Lower leg skin (tissue), 4 donors: ENCODE measurements at places on chromosomes 12 and 14. TPM values are rescaled to one million over a fixed set of nuclear protein-coding genes. Genes with fewer than 3 reads are reported as not detected.

COX8C gene
- total RNA-seq = not detected

DNA sequence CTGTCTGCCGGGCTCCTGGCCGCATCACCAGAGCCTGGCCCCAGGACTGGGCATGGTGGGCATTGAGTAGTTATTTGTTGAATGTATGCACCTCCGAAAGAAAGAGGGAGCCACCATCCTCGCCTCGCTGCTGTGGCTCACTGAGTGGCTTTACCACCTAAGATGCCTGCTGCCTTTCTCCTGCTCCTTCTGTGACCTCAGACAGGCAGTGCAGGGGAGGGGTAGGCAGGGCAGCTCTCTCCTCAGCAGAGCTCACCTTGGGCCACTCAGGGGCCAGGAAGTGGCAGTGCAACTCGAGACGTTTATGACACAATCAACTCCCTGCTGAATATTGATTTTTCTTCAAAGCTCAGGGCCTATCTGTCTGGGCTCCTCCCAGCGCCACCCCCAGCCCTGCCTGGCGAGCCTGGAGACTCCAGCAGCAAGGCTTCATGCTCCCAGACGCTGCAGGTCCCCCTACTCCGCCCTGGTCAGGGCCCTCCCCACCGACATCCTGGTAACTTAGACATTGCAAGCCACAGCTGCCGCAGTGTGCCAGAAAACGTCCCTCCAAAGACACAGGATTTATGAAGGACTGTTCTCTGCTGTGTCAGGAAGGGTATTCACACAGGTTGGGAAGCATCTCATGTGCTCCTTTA lies 84.3 kb upstream of the DIO3 start:
- no peak for DNase-seq

DNA sequence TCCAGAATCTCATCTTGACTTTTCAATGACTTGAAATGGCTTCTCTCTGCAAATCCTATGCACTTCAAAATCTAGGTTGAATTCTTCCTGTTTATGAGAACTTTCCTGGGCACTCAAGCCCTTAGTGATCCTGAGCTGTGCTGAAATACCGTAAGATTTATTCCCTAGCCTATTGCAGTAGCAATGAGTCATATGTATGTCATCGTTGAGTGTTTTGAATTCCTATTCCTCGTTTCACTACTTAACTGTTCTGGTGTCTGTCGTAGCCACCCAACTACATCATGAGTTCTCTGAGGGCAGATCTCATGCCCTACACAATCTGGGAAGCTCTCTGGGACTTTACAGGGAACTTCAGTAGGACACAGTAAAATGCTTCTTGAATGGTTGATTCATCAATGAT lies 190.8 kb upstream of the TMEM132C start:
- peak; percentile 6 for DNase-seq

- no peak for DNase-seq
Measured at GRCh38 chr14:78131616-78132015, 38.6 kb upstream of the NRXN3 start.

GRCh38 chr12:92047393-92047826 lies 98.2 kb downstream of the BTG1 start:
- no peak for DNase-seq

ERO1A gene
- 35.8 TPM for total RNA-seq

DNA sequence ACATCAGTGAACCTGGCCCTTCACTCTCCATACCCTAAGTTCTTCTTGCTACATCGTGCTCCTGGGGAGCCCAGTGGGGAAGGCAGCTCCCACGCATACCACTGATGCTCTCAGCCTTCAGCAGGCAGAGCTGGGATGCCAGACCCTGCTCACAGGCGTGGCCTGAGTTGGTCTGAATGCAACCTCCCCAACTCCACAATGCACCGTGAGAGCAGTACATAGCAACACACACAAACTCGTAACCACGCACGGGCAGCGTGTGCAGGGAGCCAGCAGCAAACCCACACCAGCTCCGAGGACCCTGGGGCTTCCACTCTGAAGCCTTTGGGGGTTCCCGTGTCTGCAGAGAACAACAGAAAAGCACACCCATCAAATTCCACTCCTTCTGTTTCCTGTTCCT lies 37.3 kb downstream of the ANO2 start:
- DNase-seq = peak; percentile 56

- DNase-seq = no peak
Measured at GRCh38 chr12:105349138-105349537, 18.6 kb downstream of the C12orf75 start.

- no peak for DNase-seq
Measured at GRCh38 chr12:71194657-71195056, 36.9 kb upstream of the TSPAN8 start.

DNA sequence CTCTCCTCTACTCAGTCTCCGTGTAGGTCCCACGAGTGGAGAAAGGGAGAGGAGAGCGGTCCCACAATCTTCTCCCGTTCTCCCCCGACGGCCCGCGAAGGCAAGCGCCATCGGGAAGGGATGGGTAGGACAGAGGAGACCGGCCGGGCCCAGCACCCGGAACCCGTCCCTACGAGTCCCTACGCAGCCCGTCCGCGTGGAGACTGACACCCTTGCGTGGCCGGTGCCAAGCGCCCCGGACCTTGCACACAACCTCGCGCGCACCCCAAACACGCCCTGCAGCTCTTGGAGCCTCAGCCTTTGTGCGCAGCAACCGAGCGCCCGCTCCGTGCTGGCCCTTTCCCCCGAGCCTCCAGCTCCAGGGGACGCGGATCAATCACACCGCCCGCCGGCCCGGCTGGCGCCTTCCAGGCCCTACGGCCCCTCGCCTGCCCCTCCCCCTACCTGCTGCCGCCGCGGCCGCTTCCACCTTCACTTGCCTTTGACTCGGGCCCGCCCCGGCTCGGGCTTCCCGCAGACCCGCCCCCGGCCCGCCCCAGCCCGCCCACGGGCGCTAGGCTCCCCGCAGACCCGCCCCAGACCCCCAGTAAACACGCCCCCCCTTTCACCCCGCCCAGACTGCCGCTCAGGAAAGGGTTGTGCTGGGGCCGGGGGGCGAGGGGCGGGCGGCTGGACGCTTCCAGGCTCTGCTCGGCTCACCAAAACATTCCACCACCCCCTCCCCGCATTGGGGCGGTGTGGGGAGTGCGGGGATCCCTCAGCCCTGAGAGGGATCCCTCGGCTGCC lies at the start of gene NDRG2:
TSS of gene NDRG2 (minus strand) at position 477 of the 786 bp plus-strand sequence. CDS start 1,746 bp downstream, outside the sequence.
- peak; percentile 79 for DNase-seq

OSBPL8 gene
- 167 TPM for total RNA-seq

DNA sequence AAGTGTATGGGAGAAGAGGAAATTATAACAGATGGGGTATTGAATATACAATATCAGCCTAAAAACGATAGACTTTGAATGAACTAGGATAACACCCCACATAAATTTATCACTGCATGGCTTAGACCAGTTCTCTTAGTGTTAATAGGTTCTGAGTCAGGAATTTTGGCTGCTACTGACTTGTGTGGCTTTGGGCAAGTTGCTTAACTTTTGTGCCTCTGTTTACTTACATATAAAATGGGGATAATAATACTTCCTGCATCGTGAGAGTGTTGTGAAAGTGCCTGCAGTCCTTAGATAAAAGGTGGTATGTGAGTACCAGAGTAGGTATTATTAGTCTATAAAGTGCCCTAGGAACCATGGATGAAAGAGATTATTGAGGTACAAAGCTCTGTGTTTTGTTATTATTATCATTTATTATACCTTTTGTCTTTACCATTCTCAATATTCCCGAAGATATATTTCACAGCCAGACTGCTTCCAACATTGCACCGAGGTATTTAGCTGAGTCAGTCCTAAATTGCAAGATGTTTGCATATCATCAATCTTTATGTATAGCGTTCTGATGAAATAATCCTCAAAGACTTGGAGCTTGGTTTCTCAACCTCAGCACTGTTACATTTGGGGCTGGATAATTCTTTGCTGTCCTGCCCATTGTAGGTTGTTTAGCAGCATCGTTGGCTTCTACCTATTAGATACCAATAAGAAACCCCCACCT lies 2.3 kb upstream of the PAWR start:
- no peak for DNase-seq

GPR137C gene
- total RNA-seq = 0.23 TPM

TAS2R9 gene
- not detected for total RNA-seq

PZP gene
- not detected for total RNA-seq

ACSM4 gene
- not detected for total RNA-seq

DNA sequence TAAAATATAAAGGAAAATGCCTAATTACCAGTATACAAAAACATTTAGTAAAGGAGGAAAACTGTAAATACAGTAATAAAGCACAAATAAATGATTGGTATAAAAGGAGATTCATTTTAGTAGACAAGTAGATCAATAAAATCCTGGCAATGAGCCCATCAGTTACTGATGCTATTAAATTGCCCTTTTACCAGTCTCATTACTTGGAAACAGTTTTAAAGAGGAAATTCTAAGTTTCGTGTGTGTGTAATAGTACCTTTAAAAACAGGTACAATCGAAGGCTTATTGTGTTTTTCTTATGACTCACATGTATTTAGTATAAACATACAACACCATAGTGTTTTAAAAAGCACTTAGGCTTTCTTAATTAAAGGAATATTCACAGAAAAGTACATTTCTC lies 46.4 kb upstream of the SYT10 start:
- no peak for DNase-seq

DNA sequence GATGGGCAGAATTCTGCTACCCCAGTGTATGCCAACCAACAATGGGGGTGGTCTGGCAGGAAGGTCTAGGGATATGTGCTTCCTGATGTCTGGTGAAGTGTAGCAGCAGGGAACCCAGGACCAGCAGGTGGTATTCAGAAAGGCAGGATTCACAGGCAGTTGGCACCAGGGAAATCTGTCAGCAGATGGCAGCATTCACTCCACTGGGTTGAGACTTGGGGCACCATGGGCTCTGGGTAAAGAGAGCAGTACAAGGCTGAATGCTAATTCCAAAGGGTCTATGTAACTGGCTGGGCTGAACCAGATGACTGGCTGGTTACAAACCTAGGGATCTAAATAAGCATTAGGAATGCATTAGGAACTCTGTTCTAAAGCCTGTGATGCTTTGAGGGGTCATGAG lies 466.9 kb upstream of the STXBP6 start:
- no peak for DNase-seq

GRCh38 chr14:105525861-105526775 lies at the start of gene TMEM121:
Gene TMEM121, plus strand, starts transcription at chr14:105526583. Its CDS starts 2,252 bp downstream, at chr14:105528835.
- no peak for DNase-seq

CCDC196 gene
- not detected for total RNA-seq

GRCh38 chr14:51738754-51739153 lies 87.0 kb downstream of the FRMD6 start:
- no peak for DNase-seq

DNA sequence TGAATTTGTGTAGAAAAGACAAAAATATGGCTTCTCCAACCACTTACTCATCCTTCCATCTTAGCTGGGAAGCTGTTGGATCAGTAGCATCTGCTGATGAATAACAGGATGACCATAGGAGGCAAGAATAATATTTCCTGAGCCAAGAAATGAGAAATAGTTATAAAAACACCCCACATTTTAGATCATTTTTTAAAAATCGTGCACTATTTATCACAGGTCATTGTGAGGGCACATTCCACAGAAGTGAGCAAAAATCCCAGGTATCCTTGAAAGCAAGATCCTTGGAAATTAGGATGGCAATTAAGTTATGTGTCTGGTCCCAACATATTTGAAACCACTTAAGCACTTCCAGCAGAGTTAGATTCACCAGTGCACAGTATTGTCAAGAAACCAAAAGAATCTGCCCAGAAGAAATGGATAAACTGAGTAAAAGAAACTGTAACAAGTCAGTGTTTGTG lies 8.4 kb downstream of the FAR2 start:
- no peak for DNase-seq

DNA sequence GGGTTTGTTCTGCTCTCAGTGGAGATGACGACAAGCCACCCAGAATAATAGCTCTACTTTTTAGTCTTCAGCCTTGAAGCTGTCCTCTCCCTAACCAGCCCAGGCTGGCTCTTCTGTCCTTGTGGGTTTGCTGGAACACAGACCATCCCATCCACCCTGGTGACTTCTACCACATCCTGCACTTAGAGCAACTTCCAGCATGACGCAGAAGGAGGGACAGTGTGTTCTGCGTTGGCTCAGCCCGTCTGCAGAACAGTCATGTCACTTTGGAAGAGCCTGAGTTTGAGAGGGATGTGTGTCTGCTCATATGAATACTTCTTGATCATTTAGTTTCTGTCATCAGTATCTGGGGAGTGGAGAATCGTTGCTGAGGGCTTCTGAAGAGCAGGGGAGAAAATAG lies 198.0 kb downstream of the CACNA1C start:
- no peak for DNase-seq

DNA sequence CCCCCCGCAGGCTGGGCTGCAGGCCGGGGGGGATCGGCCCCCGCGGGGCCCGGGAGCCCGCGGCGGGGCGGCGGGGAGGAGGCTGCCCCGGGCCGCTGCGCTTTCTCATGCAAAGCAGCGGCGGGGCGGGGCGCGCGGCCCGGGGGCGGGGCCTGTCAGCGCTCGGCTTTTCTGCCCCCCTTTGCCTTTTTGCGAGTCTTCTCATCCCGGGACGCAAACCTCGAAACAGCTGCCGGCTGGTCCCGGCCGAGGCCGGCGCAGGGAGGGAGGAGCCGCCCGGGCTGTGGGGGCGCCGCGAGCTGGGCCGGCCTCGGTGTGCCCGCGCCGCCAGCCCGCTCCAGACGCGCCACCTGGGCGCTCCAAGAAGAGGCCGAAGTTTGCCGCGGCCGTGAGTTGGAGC lies at the start of gene FZD10:
TSS of gene FZD10 (plus strand) at position 198 of the 400 bp plus-strand sequence. CDS start 479 bp downstream, outside the sequence.
- peak; percentile 58 for DNase-seq

- no peak for DNase-seq
Measured at GRCh38 chr12:108269224-108269623, 69.9 kb downstream of the CMKLR1 start.

SLC25A21 gene
- 0.29 TPM for total RNA-seq

IL26 gene
- total RNA-seq = not detected

ATF7 gene
- 25.1 TPM for total RNA-seq

DNA sequence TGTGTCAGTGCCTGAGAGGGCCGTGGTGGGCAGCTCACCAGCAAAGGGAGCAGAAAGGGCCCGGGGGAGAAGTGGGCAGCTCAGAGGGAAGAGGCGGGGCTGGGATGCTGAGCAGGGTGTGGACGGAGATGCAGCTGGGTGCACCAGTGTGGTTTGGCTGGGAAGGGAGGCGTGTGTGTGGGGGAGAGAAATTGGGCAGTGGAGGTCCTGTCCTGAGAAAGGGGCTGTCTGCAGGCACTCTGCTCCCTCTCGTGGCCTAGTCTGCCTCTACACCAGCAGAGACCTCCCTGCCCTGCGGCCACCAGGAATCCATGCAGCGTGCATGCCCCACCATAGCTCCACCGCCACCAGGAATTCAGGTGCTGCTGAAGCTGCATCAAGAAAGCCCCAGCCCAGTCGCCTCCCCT lies 6.4 kb downstream of the TMEM121 start:
- DNase-seq = no peak

DNA sequence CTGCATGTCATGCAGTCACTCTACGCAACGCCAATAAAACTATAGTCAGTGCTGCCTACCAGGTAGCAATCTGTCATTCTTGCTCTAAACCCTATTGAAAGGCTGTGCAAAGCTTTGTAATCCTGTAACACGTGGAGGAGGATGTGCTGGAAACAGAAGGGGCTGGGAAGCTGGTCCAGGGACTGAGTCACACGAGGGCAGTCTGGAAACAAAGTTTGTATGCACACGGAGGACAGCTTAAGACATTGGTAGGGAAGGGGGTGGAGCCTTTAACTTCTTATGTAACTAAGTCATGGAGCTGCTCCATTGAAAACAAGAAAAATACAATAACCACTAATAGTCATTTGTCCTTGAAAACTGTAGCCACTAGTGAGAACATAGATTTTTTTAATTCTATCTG lies 128.0 kb downstream of the BCAT1 start:
- no peak for DNase-seq

- DNase-seq = no peak
Measured at GRCh38 chr12:106299202-106299774, 3.2 kb upstream of the TCP11L2 start.

GRCh38 chr12:52772772-52773171 lies 4.4 kb downstream of the KRT76 start:
- no peak for DNase-seq
